ENCODE measurements at places on chromosomes 2 and 18.

DNA sequence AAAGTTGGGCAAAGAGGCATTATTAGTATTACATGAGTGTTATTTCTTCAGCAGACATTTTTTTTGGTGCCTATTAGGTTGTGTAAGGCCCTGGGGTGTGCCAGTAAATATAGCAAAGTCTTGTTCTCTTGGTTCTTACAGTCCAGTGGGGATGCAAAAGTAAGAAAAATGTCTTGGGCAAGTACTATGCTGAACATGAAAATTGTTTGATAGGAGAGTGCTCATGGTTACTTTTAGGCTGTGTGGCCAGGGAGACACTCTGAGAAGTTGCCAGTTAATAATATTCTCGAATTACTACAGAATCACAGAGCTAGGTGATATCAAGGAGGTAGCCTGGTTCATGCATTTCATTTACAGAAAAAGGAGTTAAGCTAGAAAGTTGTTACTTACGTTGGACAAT lies 1.9 kb downstream of the AGFG1 start:
- H3K27me3 ChIP-seq, result no peaks in the 10 kb centered on the region
- H3K4me3 ChIP-seq, result peak overlapping the region; percentile 39
- DNase-seq, result no peak
- H3K27ac ChIP-seq, result no peak overlapping the region
- H3K4me1 ChIP-seq, result peaks cover 37% of the 10 kb centered on the region
- no peaks in the 10 kb centered on the region for H3K36me3 ChIP-seq

DNA sequence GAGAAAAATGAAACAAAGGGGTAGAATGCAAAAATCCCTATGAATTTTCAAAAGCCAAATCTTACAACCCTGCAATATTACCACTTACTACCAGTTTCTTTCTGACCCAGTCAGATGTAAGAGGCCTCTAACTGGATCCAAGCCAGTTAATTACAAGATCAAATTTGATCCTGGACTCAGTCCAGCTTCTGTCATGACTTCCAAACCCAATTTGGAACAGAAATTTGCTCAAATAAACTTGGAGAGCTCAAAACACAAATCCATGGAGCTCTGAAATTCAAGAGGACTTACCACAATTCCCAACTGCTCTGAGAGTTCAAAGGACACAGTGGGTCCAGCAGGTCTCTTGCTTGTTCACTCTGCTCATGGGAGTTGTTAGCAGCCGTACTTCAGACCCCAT lies 1271.7 kb upstream of the SLC39A10 start:
- H3K36me3 ChIP-seq, result no peaks in the 10 kb centered on the region
- no peak overlapping the region for H3K27ac ChIP-seq
- H3K4me3 ChIP-seq, result no peak overlapping the region
- no peaks in the 10 kb centered on the region for H3K4me1 ChIP-seq
- no peaks in the 10 kb centered on the region for H3K27me3 ChIP-seq
- no peak for DNase-seq

GRCh38 chr2:172962082-172962481 lies 113.6 kb upstream of the MAP3K20 start:
- H3K4me3 ChIP-seq, result no peak overlapping the region
- no peaks in the 10 kb centered on the region for H3K27me3 ChIP-seq
- no peaks in the 10 kb centered on the region for H3K4me1 ChIP-seq
- H3K36me3 ChIP-seq, result no peaks in the 10 kb centered on the region
- DNase-seq, result no peak
- H3K27ac ChIP-seq, result no peak overlapping the region

DNA sequence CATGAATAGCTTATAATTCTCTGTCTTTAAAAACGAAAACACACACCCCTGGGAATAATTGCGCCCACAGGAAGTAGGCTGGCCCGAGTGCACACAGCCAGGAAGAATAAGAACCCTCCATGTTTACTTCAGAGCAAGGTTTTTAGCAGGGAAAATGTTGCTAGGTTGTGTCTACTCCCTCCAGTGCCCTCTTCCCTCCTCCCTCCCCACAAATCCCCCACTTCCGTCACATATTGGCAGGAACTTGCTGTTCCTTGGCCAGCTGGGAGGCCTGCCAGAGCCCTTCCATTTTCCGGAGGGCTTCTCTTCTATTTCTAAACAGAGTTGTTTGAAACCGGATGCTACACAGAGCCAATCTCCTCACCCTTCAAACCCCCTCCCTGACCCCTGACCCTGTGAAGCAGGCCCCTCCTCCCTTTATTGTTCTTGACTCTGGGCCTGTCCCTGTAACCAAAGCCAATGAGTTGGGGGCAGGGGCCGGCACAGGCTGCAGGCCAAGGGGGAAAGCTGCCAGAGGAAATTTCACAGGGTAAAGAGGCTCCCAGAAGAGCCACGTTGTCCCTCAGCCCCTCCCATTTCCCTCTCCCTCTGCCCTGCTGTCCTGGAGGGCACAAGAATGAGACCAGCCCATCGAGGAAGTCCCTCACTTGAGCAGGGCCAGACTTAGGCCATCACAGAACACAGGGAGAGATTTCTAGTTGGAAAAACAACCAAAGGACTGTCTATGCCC lies 49.8 kb upstream of the LGALSL start:
- no peak overlapping the region for H3K4me3 ChIP-seq
- no peaks in the 10 kb centered on the region for H3K4me1 ChIP-seq
- DNase-seq, result no peak
- no peak overlapping the region for H3K27ac ChIP-seq

DNA sequence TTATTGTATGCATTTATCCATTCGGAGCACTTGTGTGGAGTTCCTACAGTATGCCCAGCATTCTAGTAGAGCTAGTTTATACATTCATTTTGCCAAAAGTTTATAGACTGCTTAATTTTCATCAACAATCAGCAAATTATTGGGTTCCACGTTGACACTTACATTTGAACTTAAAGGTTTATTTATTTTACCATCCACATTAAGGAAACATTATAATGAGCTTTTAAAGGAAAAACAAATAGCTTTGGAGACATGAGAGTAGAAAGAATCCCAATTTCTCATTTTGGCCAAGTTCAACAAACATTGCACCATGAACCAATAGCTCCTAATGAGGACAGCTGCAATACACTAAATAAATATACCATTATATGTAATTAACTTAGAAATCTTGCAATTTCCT lies 501.2 kb upstream of the SMIM21 start:
- no peak overlapping the region for H3K4me3 ChIP-seq
- no peaks in the 10 kb centered on the region for H3K36me3 ChIP-seq

DNA sequence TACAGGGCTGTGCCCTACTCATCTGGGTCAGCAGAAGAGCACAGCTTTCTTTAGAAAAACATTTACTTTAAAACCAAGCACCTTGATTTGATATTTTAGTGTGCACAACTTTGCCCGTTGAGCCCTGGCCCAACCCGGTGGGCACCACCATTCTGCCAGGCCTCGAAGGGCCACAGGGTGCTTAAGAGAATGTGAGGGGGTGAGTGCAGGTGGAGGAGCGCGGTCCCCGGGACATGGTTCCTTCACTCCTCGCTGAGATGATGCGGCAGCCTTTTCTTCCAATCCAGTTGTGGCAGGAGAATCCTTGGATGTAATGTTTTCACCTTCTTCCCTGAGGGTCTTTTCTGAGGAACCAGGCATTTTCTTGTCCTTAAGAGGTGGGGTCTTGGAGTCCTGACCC lies 119.0 kb downstream of the RPIA start:
- H3K27ac ChIP-seq, result no peak overlapping the region
- no peak for DNase-seq
- no peaks in the 10 kb centered on the region for H3K36me3 ChIP-seq
- H3K27me3 ChIP-seq, result no peaks in the 10 kb centered on the region
- H3K4me3 ChIP-seq, result no peak overlapping the region

GRCh38 chr2:89841476-89841840 lies 1150.0 kb downstream of the RPIA start:
- H3K36me3 ChIP-seq, result no peaks in the 10 kb centered on the region
- no peaks in the 10 kb centered on the region for H3K27me3 ChIP-seq
- DNase-seq, result no peak
- no peaks in the 10 kb centered on the region for H3K4me1 ChIP-seq

DNA sequence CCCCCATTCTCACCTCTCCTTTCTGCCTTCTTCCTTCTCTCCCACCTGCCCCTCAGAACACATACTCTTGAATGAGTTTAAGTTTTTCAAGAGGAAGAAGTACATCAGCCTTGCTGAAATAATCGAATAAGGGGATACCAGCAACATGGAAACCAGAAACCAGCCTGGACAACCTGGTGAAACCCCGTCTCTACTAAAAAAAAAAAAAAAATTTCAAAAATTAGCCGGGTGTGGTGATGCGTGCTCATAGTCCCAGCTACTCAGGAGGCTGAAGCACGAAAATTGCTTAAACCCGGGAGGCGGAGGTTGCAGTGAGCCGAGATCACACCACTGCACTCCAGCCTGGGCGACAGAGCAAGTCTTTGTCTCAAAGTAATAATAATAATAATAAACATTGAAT lies 75.0 kb upstream of the SLC1A4 start:
- H3K4me1 ChIP-seq, result peaks cover 12% of the 10 kb centered on the region
- no peak overlapping the region for H3K27ac ChIP-seq
- no peak overlapping the region for H3K4me3 ChIP-seq
- no peaks in the 10 kb centered on the region for H3K36me3 ChIP-seq
- no peak for DNase-seq

GRCh38 chr2:99900556-99900955 lies 241.8 kb downstream of the AFF3 start:
- no peaks in the 10 kb centered on the region for H3K4me1 ChIP-seq
- DNase-seq, result no peak
- H3K36me3 ChIP-seq, result no peaks in the 10 kb centered on the region
- no peaks in the 10 kb centered on the region for H3K27me3 ChIP-seq
- H3K27ac ChIP-seq, result no peak overlapping the region

- H3K36me3 ChIP-seq, result no peaks in the 10 kb centered on the region
- H3K27me3 ChIP-seq, result no peaks in the 10 kb centered on the region
- no peak overlapping the region for H3K27ac ChIP-seq
Measured at GRCh38 chr18:45602926-45603325, 12.3 kb upstream of the SLC14A2 start.

DNA sequence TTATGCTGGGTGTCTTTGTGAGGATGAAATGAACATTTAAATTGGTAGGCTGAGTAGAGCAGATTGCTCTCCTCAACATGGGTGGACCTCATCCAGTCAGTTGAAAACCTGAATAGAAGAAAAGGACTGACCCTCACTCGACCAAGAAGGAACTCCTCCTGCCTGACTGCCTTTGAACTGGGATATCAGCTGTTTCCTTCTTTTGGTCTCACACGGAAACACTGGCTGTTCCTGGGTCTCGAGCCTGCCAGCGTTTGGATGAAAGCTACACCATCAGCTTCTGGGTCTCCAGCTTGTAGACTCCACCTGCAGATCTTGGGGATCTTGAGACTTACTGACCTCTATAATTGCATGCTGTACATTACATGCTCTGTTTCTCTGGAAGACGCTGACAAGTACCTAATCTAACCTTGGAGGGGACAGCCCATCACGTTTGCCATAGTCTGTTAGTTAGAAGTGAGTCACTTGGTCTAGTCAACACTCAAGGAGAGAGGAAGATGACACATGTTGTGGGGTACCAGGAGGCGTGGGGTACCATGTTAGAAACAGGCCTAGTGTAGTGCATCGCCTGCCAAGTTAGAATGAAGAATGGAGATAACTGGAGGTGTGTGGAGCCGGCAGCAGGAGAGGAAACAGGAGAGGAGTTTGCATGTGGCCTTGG lies 267.0 kb downstream of the MREG start:
- H3K36me3 ChIP-seq, result no peaks in the 10 kb centered on the region
- H3K4me1 ChIP-seq, result peaks cover 15% of the 10 kb centered on the region
- DNase-seq, result no peak
- H3K4me3 ChIP-seq, result no peak overlapping the region
- H3K27me3 ChIP-seq, result no peaks in the 10 kb centered on the region

GRCh38 chr2:172308253-172308935 lies 119.0 kb upstream of the ITGA6 start:
- no peaks in the 10 kb centered on the region for H3K36me3 ChIP-seq
- no peaks in the 10 kb centered on the region for H3K4me1 ChIP-seq
- H3K27me3 ChIP-seq, result no peaks in the 10 kb centered on the region
- DNase-seq, result no peak

DNA sequence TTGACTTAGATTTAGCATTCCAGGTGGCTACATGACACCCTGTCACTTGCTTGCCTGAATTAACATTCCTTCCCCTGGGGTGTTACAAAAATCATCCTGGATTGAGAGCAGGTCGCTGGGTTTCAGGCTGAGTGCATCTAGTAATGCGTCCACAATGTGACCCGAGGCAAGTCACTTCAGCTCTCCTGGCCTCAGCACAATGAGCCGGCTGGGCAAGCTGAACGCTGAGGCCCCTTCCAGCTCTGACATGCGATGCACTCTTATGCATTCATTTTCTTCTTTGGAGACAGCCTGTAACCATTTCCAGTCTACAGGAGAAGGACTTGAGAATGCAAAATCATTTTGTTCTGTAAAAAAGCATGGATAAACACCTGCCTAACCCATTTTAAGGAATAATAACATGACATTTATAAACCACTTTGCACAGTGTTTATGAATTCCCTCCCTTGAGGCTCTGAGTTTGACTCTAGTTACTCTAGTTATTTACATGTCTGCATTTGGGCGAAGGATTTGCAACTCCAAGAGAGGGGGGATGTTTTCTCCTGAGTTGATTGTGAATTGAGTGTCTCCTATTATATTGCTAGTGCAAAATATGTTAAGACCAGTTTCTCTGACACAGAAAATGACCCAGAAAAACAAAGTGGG lies 63.0 kb upstream of the CPO start:
- no peak overlapping the region for H3K27ac ChIP-seq
- H3K4me3 ChIP-seq, result no peak overlapping the region
- no peaks in the 10 kb centered on the region for H3K4me1 ChIP-seq
- no peak for DNase-seq
- no peaks in the 10 kb centered on the region for H3K27me3 ChIP-seq
- no peaks in the 10 kb centered on the region for H3K36me3 ChIP-seq

DNA sequence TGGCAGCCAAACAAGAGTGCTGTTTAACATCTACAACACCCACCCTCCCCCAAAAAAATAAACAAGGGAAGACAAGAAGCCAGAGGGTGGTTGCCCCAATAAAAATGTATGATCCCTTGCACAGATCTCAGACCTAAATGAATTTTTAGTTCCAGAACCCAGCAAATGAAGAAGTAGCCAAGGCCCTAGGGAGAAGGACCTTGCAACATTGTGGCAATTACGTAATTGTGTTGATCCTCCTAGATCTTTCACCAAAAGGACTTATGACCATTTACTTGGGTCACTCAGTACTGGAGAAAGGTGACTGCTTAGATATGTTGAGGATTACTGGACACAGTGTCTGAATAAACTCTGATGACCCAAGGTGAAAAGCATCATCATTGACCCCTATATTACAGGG lies 1393.8 kb downstream of the LRP1B start:
- no peak overlapping the region for H3K4me3 ChIP-seq
- no peak overlapping the region for H3K27ac ChIP-seq
- H3K4me1 ChIP-seq, result no peaks in the 10 kb centered on the region
- H3K27me3 ChIP-seq, result no peaks in the 10 kb centered on the region

Data from CD8-positive, alpha-beta memory T cell (primary cell).